ENCODE measurements at places on chromosomes 3 and 15.

GRCh38 chr3:184211718-184212117 is 17.7 kb upstream of the VWA5B2 start:
- DNase-seq: no peak

DNA sequence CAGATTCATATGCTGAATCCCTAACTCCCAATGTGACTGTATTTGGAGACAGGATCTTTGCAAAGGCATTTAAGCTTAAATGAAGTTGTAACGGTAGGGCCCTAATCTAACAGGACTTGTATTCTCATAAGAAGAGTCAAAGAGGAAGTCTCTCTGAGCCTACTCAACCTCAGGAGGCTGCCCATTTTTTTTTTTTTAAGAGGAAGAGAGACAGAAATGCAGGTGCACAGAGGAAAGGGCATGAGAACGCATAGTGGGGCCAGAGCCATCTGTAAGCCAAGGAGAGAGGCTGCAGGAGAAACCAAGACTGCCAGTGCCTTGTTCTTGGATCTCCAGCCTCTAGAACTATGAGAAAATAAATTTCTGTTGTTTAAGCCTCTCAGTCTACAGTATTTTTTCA is 28.4 kb downstream of the ZNF860 start:
- no peak for DNase-seq

DNA sequence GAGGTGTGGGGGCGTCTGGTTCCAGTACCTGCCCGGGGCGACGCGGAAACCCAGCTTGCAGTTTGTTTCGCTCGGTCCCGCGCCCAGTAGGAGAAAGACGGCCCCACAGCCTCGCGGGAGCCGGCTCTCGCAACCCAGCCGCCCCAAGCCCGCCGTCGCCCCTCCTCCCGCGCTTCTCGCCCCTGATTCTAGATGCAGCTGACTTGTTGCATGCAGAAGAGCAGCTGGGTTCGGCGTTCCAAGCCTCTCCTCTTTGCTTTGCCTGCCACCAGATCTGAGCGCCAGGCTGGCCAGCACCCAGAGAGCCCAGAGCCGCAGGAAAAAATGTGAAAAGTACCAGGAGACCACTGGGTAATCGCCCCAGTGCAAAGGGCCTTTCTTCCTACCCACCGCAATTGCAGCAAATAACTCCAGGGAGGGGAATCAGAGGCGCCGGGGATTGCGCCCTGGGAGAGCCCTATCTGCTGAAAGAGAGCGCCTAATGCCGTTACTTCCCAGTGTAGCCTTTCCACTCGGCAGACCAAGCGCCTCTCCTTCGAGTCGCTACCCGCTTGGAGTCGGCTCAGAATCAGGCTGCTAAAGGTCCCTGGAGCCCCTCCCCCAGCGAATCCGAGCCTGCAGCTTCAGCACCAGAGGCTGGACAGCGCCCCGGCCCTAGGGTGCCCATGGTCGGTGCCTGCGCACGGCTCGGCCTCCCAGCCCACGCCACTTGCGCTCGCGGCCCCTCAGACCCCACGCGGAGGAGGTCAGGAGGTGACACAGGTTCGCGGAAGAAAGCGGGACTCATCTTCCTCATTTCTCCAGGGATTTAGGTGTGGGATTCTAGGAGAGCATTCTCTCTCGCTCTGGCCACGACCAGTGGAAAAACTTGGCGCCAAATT is 15.7 kb upstream of the AEN start:
- DNase-seq: peak; percentile 37

DNA sequence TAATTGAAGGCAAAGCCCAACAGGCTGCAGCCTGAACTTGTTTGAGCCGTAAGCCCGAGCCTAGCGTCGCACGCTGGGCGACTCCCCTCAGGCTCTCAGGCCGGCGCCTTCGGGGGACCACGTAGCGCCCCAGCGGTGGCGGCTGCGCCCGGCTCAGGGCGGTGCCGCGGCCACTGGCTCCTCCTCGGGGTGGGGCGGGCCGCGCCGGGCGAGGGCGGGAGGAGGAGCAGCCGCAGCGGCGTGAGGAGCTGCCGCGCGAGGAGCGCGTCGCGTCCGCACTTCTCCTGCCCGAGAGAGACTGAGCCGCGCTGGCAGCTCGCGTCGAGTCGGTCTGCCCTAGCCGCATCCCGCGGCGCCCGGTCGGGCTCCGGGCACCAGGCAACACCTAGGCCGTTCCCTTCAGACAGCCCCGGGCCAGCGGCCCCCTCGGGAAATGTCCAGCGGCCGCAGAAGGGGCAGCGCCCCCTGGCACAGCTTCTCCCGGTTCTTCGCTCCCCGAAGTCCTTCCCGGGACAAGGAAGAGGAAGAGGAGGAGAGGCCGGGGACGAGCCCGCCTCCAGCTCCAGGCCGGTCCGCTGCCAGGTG is at the start of gene CRYBG3:
CRYBG3 (plus strand) TSS at position 238 of the 585 bp plus-strand sequence; CDS start at position 434, 196 bp downstream.
- peak; percentile 90 for DNase-seq

DNA sequence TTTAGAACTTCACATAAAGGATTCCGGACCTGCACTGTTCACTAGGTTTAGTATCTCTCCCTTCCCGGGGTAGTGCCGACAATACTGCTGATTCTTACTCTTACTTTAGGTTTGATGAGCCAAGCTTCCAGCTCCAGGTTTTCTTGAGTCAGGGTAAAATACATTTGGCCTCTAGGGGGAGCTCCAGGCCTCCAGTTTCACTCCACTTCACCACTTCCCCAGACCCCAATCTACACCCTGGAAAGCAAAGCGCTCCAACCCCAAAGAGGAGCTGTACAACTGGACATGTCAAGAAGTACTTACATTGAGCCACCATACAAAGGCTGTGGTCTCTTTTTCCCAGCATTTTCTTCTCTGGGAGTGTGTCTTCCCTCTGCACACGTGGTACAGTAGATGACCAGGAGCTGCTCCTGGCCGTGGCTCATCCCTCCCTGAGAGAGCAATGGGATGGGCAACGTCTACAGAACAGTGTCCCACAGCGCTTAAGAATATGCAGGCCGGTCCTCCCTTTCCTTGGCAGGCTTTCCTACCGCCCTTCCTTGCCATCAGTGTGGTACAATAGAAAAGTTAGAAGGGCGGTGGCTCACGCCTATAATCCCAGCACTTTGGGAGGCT is 93.9 kb upstream of the CCDC80 start:
- DNase-seq: peak; percentile 85

- DNase-seq: peak; percentile 52
Observed at GRCh38 chr15:59997070-59997701, 6.9 kb upstream of the FOXB1 start.

DNA sequence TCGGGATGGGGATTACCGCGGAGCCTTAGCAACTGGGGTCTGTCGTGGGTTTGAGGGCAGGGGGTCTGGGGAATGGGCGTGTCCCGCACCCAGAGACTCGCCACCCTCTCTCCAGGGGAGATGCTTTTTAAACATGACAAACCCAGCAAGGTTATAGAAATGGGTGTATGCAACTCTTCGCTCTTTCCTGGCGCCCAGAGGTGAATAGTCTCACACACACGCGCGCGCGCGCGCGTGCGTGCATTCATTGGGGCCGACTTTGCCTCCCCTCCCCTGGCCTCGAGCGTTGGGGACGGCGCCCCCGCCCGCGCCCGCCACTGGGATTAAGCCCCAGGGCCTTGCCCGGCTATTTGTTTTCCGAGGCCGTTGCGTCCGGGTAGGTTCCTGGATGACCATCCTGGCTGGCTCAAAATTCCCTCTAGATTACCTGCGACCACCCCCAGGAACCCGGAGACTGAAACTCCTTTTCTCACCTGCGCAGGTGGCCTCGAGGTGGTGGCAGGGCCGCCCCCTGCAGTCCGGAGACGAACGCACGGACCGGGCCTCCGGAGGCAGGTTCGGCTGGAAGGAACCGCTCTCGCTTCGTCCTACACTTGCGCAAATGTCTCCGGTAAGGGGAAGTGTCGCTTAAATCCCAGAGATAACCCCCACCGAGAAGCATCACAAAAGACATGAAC is 777 bp downstream of the GPR160 start:
- peak; percentile 65 for DNase-seq

- no peak for DNase-seq
Observed at GRCh38 chr3:164687211-164687610, 391.1 kb downstream of the SI start.

- DNase-seq: no peak
Observed at GRCh38 chr3:30504939-30505338, 101.5 kb upstream of the TGFBR2 start.

DNA sequence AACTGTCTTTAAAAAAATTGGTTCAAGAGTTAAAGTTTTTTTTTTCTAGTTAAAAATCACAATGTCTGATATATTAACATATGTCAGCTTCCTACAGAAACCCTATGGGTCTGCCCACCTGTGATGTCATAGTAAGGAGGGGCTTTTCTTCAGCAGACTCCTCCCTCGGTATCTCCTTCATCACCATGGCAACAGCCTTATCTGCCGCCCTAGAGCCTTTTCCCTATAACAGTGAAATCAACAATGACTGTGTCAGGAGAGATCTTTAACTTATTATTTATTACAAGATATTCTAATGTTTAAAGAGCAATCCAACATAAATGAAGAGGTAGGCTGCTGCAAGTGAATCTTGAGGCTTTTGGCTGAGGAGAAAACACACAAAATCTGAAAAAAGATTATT is 138.7 kb downstream of the PEX5L start:
- DNase-seq: peak; percentile 59

- DNase-seq: no peak
Observed at GRCh38 chr15:22951381-22952280, 28.5 kb downstream of the CYFIP1 start.

DNA sequence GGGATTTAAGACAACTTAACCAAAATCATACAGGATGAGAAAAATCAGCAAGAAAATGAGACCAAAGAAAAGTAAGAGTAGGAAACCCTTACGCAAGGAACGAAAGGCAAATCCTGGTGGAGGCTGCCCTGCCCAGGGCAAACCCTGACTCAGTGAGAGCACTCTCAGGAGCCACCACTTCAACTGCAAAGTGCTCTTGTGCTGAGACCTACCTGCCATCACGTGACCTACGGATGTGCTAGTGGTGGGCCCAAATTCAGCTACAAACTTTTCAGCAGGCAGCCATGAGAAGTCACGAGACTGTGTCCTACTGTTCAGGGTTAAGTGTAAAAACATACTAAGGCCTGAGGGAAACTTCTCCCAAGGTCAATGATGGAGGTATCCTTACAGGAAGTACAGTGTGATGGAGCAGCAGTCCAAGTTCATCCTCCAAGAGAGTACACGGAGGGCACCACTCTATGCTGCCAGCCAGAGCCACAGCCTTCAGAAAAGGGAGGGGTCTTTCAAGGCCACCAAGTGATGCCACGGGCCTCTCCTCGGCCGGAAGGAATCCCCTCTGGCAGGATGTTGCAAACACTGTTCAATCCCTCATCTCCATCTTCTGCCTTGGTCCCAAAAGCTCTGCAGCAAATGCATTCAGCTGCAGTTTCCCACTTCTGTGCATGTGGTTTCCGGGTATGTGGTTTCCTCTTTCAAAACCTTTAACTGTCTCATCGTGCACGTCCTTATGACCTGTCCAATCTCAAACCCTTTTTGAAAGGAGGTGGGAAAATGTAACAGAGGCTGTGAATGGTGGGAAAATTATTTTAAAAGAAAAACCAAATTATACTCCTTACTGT is 9.5 kb downstream of the CHSY1 start:
- DNase-seq: peak; percentile 98

DNA sequence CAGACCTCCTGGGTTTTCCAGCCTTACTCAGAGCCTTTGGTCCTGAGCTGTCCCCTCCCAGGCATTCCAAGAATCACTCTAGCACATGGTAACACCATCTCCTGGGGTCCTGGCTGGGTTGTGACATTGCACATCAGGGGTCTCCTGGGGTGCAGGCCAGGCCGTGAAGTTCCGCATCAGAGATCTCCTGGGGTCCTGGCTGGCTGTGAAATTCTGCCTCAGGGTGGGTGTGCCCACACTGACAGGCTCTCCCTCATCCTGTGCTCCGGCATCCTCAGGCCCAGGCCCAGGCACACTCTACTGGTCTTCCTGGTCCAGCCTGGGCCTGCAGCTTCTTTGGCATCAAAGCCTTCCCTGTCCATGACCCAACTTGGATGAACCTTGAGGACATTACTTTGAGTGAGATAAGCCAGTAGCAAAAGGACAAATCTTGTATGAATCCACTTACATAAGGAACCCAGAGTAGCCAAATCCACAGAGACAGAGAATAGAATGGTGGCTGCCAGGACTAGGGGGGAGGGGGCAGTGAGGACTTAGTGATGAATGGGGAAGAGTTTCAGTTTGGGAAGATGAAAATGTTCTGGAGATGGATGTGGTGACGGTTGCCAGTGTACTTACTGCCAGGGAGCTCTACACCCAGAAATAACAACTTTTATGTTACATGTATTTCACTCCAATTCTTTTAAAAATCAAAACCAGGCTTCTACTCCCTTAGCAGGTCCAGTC is 49.1 kb upstream of the KLF13 start:
- no peak for DNase-seq
